ENCODE measurements at places on chromosomes 2 and 18.
A peak's percentile ranks its signal among the peaks of the same experiment; 100 is the strongest.

- no peak for DNase-seq
These were observed 442.2 kb upstream of the RAB12 start for GRCh38 chr18:8167026-8167425.

DNA sequence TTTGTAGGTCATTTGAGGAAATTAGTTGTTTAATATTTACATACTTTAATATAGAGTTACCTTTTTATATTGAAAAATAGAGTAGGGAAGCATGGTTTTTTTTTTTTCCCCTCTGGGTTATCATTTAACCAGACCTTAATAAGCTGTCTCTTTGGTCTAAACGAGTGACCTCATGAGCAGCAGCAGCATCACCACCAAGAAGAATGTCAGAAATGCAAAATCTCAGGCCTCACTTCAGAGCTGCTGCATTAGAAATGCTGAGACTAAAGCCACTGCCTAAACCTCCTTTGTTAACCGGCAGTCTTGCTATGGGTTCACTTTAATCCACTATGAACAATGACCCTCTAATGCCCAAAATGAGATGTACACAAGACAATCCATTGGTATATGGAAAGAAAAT lies 733.7 kb upstream of the FAM98A start:
- DNase-seq: no peak

DNA sequence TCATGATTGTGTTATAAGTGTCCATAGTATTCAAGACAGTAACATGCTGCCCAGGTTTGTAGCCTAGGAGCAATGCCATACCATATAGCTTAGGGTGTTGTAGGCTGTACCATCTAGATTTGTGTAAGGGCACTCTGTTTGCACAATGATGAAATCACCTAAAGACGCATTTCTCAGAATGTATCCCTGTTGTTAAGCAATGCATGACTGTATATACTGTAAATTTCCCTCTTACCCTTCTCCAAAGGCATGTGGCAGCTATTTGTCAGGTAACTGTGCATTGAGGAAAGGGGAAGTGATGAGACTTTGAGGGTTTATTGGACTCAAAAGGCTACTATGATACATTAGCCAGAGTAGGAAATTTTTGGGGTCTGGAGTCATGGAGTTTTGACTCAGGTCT lies 180.8 kb downstream of the VAPA start:
- DNase-seq: no peak

- no peak for DNase-seq
These were observed 79.6 kb downstream of the SKA1 start for GRCh38 chr18:50454387-50454988.

DNA sequence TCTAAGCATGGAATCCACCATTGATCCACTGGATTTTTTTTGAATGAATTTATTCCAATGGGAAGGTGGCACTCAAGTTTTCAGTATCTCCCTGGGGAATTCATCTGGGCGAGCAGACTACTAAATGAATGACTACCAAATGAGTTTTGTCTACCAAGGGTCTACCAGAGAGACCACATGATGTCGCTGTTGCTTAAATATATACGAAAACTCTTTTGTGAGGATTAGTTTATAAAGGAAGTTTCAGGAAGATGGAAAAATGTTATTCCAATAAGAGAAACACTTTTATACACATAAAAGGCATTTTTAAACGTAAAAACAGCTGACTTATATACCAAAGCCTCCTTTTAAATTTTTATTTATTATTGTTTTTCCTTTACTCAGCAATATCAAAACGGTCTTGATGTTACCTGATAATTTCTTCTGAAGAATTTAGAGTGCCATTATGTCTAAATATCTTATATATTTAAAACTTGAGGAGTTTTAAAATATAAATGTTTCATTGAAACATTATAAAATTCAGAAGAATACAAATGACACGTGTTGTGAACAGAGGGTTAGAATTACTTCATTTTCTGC lies 139.7 kb downstream of the HRH4 start:
- no peak for DNase-seq

DNA sequence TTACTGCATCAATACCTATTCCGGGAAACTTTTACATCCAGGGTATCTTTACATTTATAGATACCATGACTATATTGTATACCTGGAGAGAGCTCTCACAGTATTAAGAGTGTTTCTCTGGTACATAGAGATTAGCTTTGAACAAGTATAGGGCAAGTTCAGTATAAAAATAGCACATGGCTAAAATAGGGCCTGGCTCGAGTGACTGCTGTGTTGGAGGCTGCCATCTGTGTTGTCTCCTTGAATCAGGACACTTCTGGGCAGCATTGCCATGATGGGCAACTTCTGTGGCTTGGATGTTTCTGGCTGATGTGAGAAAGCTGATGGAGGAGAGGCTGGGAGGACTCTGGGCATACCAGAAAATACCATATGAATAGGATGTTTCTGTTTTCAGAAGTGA lies 18.7 kb downstream of the ARHGAP28 start:
- no peak for DNase-seq

- DNase-seq: no peak
These were observed 149.9 kb downstream of the SETBP1 start for GRCh38 chr18:44830581-44830980.

DNA sequence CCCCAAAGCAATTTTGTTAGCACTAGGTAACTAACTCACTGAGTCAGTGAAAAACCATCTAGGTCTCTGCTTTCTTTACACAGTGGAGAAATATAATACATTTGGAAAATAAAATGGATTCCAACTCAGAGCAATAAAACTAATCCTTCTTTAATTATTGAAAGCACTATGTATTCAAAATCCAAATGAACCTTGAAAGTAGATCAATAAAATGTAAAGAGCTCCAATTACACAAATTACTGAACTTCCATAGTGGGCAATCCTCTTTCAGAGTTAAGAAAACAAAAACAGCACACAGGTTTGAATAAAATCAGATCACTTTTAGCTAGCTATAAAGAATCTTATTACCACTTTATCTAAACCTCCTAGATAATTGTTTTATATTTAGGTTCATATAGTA lies 208.1 kb downstream of the NR4A2 start:
- no peak for DNase-seq

DNA sequence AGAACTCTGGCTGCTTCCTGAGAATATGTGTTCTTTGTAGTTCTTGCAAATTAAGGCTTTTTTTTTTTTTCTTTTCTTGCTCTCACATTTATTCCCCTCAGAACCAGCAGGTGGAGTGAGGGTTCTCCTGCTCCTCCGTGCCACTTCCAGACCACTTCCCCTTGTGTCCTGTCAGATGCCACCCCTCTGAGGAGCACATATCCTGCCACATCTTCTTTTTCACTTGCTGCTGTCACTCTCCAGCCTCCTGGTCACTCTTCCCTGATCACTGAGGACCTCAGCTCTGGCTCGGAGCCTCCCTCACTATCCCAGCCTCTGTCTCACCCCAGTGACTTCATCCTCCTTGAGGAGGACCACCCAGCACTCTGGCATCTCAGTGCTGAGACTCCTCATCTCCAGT lies 100.5 kb downstream of the TACR1 start:
- no peak for DNase-seq

DNA sequence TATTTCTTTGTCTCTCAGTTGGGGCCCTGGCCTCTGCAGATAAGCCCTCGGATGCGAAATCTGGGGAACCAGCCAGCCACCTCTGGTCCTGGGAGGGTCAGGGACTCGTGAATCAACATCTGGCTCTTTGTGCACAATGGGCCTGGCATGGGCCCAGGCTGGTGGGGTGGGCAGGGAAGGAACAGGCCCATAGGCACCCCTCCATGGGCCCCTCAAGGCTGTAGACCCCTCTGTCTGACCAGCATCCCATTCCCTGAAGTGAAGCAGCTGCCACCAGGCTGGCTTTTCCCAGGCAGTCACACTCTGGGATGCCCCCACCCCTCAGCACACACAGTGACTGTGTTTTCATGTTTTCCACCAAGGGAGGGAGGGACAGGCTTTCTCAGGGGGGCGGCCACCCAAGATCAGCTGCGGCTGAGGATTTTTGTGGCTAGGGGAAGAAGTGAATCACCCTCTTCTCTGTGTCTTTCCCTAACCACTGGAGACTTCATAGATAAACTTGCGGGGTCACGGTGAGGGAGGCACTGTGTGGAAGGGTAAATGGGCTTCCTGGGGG lies 166.0 kb downstream of the AGAP1 start:
- no peak for DNase-seq

- peak; percentile 17 for DNase-seq
These were observed 874 bp downstream of the WDR43 start for GRCh38 chr2:28895189-28895893.

DNA sequence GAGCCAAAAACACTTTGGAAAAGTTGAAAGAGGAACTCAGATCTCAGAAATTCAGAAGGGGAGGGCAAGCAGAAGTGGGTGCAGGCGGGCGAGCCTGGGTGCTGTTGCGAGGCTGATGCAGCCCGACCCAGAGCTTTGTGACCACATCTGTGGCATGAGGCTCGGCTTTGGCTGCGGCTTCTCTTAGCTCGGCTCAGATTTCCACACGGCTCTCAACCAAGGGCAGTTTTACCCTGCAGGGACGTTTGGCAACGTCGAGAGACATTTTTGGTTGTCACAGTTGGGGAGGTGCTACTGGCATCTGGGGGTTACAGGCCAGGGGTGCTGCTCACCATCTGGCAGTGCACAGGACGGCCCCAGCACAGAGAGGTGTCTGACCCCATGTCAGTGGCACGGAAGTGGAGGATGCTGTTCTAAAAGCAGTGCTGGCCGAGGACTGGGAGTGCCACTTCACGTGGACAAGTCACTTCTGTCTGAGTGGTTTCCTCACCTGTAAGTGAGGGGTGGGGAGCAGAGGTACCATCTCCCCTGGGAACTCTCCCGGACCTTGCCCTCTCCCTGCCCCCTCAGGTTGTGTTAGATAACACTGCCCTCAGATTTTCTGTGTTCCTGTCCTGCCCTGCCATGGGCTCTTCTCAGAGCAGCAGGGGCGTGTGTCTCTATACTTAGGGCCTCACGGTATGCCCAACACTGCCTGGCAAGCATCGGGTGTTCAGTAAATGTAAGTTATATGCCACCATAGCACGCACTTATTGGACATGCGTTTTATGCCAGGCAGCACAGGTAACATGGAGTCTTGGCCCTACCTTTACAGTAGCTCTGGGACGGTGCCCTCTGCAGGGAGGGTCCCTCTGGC lies 48.7 kb upstream of the FAHD2A start:
- DNase-seq: no peak

DNA sequence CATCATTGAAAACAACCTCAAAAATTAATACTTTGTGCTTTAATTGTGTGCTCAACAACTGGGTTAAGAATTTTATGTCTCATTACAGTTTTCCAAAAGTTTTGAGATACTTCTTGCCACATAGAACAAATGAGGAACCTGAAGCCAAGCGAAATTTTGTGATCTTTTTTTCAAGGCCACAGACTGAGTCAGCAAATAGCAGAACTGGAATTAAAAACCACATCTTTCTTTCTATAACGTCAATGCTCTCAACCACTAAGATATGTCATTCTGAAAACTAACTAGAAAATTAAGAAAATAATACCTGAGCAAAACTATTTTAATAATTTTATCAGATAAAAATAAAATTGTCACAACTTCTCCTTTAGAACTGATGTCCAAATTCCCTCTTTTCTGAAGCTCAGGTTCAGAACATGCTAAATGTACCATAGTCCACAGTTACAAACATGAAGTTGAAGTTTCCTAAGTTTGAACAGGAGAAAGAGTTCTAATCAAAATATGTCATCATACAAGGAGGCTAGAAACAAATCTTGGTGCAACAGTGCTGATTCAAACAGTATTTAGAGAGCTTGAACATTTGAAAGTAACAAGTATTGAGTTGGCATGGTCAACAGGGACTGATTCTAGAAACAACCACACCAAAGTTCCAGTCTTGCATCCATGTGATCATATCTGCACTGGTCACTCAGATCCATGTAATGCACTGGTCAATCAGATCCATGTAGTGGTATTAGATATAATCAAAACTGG lies 27.6 kb upstream of the CALCRL start:
- no peak for DNase-seq

DNA sequence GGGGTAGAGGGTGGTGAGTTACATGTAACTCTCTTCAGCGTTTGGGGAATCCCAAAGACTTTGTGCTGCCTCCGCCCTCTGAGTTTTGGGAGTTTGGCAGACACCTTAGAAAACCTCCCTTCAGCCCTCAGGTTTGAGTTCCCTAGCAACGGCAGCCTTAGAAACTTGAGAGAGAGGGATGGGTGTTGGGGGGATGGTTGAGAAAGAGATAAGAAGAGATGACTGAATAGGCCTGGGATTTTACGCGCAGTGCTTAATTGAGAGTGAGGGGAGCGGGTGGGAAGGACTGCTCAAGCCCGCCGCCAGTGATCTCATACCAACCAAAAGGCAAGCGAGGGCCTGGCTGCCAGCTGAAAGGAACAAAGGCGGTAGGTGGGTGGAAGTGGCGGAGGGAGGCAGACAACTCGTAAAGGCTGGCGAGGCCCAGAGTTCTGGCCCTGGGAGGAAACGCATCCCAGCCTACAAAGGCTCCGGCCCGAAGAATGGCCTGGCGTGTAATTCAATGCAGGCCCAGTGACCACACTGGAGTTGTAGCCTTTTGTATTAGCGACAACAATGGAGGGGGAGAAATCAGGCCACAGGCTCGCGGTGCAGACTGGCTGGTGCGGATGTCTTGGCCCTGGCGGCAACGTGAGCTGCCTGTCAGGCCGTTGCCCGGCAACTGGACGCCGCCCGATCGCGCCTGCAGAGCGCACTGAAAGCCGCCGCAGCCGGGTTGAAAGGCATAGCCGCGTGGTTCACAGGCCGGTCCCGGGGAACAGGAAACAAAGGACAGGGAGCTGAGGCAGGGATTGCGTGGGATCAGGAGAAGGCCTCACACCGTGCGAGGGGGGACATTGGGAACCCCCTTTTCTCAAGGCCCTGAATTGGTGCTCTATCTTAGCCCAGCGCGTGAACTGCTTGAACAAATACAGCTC lies 39.9 kb upstream of the DARS1 start:
- DNase-seq: peak; percentile 10

DNA sequence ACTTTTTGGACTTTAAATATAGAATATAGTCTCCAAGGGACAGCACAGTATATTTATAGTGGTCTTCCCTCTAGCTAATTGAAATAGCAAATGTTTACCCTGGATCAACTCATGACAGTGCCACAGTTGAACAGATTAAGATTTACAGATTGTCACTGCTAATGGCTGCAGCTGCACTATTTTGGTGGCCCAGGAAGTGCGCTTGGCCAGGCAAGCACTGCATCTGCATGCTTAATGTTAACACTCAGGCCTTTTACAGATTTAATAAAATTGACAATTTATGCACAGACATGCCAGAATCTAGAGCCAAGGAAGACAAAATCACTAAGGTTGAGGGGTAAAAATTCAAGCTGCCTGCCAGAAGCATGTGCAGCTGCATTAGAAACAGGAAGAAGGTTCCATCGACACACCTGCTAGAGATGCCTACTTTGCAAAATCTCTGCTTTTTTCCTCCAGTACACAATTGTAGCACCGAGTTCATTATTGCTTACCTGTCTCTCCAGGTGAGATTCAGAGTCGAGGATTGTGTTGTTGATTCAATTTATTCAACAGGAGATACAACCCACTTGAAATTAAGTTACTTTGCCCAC lies 1042.3 kb upstream of the NRXN1 start:
- DNase-seq: no peak
